ENCODE measurements at places on chromosomes 4 and X.

DNA sequence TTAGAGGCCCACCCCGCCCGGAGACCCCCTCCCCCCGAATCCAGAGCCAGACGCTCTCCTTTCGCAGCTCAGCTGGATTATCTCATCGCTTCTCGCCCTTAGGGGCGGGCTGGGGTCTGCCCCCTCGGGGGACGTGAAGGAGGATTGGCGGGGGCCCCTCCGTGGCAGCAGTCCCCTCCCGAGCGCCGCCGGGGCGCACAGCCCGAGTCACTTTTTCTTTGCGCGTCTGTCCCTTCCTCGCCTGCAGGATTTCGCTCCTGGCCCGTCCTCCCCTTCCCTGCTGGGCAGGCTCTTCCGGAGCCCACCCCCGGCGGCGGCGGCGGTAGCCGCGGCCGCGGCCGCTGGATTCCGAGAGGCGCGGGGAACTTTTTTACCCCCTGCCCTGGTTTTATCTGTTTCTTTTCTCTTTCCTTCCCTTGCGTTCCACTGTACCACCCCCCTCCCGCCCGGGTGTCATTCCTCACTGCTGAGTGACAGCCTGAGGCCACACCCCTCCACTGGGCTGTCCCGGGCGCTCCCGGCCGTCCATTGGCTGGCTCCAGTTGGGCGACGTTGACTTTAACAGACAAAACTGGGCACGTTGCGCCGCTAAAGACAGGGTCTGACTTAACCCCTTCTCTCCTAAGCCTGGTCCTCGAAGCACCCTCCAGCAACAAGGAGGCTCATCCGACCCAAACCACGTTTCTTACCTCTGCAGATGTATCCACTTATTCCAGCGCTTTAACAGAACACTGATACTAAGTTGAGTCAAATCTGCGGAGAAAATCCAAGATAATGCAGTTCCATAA, 492 bp upstream of the NKX3-2 start:
- DNase-seq = no peak

DNA sequence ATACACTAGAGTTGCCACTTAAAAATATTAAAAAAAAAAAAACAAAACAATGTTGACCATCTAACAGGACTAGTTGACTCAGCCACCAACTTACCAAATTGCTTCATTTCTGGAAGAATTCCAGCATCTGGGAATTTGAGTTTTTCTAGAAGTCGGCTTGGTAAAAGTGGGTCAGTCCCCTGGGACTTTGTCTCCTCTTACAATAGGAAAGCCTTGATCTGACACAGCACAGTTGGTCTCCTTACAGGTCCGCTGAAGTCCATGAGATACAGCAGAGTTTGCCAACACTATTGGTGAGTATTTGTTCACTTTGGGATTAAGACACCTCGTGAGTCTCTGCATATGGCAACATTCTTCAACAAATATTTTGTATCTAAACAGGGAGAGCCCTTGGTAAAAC, 18.2 kb upstream of the DDIT4L start:
- no peak for DNase-seq

DNA sequence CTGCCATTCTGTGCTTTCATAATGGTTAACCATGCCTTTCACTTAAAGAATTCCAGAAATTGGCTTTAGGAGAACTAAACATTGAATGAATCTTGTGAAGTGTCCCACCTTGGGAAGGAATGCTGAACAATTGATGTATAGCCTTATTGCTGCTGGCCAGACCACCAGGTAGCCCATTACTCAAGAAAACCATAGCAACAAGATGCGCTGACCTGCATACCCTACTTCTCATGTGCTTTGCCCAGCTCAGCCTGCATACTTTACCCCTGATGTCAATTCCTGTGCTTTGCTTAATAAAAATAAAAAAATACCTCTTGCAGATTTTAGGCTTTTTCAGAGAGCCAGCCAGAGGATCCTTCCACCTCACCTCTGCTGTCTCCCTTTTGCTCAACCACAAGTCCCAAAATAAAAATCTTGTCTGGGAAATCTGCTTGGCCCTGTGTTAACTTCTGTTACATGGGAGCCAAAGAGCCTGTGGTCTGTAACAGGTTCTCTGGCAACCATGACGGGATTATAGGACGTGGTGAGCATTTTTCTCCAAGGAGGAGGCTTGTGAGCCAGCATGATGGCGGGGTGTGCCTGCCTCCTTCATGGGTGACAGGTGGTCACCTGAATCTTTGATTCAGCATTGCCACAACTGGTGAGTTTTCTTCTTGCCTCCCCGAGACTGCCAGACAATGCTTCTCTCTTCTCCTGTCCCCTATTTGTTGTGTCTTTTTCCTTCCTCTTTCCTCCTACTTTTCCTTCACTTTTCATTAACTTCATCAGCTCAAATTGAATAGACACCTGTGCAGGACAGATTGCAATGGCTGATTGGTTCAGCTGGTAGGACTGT, 106.8 kb downstream of the ARSJ start:
- DNase-seq = no peak

DNA sequence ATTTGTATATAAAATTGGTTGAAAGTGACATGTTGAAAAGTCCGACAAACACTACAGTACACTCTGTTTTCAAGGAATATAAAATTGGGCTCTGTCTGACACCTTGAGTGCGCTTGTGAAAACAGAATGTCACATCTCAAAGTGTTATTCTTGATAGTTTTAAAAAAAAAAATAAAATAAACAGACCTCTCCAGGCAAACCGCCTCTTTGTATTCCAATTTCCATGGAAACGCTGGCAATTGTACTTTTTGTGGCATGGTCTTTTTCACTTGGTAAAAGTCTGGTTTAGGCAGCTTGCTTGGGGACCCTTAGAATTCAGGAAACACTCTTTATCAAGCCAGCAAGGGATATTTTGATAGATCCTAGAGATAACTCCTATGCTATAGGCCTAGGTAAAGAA, 302.5 kb downstream of the RAB28 start:
- DNase-seq = no peak

- no peak for DNase-seq
Measured at GRCh38 chrX:53440101-53440500, 5.9 kb upstream of the HSD17B10 start.

- no peak for DNase-seq
Measured at GRCh38 chr4:112422644-112423043, 93.3 kb downstream of the NEUROG2 start.

- no peak for DNase-seq
Measured at GRCh38 chr4:4270529-4270928, 19.4 kb downstream of the LYAR start.

- no peak for DNase-seq
Measured at GRCh38 chr4:119559044-119559647, 69.5 kb downstream of the PDE5A start.

GRCh38 chr4:146401274-146401673, 120.5 kb downstream of the SLC10A7 start:
- DNase-seq = no peak

DNA sequence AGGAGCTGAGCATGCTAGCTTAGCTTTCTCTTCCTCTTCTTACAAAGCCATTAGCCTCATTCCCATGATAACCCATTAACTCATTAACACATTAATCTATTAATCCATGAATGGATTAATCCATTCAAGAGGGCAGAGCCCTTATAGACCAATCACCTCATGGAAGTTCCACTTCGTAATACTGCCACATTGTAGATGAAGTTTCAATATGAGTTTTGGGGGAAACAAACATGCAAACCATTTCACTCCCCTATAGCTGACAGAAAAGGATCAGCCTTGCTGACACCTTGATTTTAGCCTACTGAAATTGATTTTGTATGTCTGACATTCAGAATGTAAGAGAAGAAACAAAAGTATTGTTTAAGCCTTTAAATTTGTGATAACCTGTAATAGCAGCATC, 251.8 kb upstream of the GALNTL6 start:
- no peak for DNase-seq

DNA sequence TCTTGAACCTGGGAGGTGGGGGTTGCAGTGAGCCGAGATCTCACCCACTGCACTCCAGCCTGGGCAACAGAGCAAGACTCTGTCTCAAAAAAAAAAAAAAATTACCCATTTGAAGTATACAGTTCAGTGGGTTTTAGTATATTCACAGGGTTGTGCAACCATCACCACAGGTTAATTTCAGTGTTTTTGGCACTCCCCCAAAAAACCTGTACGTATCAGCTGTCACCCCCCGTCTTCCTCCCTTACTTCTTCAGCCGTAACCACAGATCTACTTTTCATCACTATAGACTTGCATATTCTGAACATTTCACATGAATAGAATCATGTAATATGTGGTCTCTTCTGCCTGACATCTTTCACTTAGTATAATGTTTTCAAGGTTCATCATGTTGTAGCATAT, 11.7 kb upstream of the PTTG2 start:
- DNase-seq = no peak

- DNase-seq = no peak
Measured at GRCh38 chr4:2788532-2789103, 4.3 kb upstream of the SH3BP2 start.

DNA sequence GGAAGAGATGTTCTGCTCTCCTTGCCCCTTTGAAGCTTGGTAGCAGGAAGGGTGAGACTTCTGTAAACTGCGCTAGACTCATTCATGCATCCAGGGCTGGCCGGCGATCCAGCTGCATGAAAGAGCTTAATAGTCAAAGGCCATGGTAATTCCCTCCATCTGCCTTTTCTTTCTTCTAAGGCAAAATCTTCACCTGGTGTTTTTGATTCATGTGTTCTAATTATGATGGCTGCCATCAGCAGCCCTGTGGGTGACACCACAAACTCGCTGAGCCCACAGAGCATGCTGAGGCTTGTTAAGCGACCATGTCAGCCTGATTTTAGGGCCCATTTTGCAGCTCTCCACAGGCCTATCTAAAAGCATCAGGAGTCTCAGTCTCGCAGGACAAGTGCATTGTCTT, 450.1 kb upstream of the TENM3 start:
- no peak for DNase-seq

- DNase-seq = no peak
Measured at GRCh38 chrX:37409278-37409677, 60.1 kb downstream of the PRRG1 start.

Data from stimulated activated CD4-positive, alpha-beta T cell treated with anti-CD3 and anti-CD28 coated beads, Interleukin-15, amount 100 ng/mL, for 1 hour (primary cell).